ENCODE measurements at places on chromosomes 16 and 17. TPM values are rescaled to one million over a fixed set of nuclear protein-coding genes. Genes with fewer than 3 reads are reported as not detected.

DNA sequence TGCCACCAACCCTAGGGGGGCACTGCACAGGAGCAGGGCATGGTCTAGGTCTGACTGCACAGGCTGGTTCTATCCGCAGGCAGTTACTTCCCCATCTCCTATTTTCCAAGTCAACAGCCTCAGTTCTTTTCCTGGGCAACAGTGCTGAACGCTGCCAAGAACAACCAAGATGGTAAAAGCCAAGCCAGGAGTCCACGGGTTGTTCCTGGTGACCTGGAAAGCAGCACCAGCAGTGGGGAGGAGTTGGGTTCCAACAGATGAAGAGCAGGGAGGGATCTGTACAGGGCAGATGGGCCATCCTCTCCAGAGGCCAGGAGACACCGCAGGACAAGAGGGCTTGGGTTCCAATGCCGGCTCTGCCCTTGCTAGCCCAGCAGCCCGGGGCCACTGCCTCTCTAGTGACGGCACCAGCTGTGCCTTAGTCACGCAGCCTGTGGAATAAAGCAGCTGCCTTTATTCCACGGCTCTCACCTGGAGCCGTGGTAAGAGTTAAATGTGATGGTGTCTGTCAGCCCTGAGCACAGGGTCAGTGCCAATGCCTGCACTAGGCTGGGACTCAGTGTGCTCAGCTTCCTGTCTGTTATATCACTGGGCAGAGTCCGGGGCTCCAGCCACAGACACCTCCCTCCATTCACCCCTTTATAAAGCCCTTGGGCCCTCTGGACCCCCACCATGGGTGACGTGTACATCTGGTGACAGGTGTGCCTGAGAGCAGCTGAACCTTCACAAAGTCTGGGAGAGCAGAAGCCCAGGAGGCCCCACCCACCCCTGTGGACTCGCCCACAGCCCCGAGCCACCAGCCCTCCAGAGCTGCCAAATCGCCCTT is 44.9 kb downstream of the MARF1 start:
- DNase-seq: no peak

DNA sequence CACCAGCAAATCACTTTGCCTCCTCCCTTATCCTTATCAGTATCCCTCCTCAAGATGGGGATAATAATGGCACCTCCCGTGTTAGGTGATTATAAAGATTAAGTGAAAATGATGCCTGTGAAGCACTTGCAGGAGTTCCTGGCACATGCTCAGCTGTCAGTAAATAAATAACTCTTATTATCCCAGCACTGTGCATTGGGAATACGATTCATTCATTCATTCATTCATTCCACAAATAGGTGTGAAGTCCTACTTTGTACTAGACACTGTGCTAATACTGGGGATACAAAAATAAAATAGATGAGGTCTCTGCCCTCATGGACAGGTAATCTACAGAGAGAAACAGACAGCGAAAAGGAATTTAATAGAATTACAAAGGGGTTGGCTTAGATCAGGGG is 2.0 kb downstream of the XYLT2 start:
- DNase-seq: no peak

DNA sequence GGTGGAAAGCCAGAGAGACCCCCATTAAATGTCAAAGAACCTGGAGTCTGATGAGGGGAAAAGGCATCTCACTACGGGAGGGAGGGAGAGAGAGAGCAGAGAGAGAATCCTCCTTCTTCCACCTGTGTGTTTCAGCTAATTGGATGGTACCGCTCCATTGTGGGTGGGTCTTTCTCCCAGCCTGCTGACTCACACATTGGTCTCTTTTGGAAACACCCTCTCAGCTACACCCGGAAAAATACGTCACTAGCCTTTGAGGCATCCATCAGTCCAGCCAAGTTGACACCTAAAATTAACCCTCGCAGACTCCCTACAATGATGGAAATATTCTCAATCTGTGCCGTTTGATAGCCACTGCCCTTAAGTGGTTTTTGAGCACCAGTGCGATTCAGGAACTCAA is 100.4 kb downstream of the ELAC2 start:
- no peak for DNase-seq

- DNase-seq: no peak
Observed at GRCh38 chr17:13222975-13223374, 205.1 kb upstream of the ELAC2 start.

GRCh38 chr17:63610854-63611253 is 10.2 kb downstream of the TACO1 start:
- no peak for DNase-seq

DNA sequence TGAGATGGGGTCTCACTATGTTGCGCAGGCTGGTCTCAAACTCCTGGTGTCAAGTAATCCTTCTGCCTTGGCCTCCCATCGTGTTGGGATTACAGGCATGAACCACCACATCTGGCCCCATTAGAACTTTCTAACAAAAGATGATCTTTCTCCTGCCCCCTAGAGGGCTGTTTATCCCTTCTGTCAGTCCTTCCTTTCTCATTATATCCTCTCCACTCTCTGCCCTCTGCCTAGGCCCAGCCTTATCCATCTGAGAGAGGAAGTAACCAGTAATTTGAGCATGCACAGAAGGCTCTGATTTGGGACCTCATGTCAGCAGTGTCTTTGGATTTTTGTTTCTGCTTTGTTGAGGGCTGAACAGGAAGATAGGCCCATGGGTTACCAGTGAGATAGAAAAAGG is 4.4 kb upstream of the DHX40 start:
- DNase-seq: peak; percentile 95

Gene FBXW10
- total RNA-seq: not detected

Gene GRB7
- 0.11 TPM for total RNA-seq
